NCI-H524 (cell line): ENCODE measurements at places on chromosomes 7 and 10.

DNA sequence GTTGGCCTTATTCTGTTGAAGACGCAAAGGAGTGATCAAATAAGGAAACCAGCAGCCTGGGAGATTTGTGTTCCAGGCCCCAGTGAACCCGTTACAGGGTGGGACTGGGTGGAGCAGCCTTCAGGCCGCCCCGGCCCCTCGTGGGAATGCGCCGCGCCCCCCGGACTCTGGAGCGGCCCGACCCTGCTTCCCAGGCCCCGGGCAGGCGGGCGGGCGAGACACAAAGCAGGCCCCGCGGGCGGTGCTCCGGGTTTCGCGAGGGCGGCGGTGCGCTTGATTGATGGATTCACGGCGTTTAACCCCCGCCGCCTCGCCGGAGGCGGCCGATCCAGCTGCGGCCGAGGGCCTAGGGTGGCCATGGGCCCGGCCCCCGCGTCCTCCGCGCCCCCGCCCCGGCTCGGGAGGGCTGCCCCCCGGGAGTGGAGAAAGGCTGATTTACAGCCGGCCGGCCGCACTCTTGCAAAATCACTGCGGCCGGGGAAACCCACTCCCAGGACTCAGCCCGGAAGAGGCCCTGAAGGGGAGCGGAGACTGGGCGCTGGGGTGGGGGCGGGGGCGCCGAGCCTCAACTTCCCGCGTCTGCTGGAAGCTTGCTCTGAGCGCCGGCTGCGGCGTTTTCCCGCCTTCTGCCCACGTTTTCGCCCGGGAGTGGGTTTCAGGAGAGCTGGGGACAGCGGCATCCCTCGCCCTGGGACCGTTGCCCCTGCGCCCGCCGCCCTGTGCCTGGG lies 299.6 kb upstream of the NFE2L3 start:
- no peak for DNase-seq

DNA sequence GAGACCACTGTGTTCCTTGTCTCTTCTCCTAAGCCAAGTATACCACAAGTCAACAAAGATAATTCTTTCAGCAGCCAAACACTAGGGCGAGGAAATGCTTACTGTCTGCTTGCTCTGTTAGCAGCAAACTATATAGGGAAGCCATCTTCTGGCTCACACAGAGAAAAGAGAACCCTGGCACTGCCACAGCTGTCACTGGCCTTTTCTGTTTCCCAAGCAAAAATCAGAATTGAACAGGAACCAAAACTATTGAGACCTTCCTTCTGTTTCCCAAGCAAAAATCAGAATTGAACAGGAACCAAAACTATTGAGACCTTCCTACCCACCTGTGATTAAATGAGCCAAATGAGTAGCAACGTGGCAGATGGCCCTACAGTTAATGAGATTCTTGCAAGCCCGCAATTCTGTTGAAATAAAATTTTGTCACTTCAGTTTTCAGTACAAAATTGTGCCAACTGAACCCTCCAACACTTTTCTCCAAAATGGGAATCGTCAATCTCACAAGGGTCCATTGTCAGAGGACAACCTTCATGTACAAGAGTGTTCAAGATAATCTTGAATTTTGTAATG lies 54.5 kb downstream of the LRRTM3 start:
- no peak for DNase-seq

DNA sequence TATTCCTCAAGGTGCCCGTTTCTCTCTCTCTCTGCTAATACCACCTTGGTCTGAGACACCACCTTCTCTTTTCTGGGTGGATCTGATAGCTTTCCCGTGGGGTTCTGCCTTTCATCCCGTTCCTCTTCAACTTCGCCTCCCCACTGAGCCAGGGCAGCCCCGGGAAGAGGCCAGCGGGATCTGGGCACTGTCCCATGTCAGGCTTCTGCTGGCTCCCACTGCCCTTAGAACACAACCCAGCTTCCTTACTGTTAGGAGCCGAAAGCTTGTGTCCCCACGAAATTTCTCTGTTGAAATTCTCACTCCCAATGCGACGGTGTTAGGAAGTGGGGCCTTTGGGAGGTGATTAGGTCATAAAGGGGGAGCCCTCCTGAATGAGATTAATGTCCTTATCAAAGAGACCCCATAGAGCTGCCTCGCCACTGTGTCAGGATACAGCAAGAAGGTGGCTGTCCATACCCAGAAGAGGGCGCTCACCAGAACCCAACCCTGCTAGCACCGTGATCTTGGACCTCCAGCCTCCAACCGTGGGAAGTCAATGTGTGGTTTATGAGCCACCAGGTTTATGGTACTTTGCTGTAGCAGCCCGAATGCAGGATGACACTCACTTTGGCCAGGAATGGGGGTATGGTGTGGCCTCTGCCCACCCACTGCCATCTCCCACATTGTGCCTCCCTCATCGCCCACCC lies 79.2 kb downstream of the CAMK1D start:
- DNase-seq, result no peak

- DNase-seq, result no peak
Measured at GRCh38 chr10:88670497-88670896, 6.3 kb downstream of the LIPF start.

DNA sequence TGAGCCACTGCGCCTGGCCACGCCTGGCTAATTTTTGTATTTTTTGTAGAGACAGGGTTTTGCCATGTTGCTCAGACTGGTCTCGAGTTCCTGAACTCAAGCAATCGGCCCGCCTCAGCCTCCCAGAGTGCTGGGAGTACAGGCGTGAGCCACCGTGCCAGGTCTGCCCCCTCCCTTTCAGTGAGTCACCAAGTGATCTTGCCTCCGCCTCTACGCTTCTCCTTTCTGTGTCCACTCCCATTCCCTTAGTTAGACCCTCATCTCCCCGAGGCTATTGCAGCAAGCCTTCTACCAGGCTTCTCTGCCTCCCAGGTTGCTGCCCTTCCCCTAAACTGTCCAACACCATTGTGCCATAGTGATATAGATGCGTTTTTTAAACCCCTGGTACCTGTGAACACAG lies 32.9 kb downstream of the CDC123 start:
- no peak for DNase-seq

- no peak for DNase-seq
Measured at GRCh38 chr10:92081641-92082040, 158.1 kb downstream of the BTAF1 start.

DNA sequence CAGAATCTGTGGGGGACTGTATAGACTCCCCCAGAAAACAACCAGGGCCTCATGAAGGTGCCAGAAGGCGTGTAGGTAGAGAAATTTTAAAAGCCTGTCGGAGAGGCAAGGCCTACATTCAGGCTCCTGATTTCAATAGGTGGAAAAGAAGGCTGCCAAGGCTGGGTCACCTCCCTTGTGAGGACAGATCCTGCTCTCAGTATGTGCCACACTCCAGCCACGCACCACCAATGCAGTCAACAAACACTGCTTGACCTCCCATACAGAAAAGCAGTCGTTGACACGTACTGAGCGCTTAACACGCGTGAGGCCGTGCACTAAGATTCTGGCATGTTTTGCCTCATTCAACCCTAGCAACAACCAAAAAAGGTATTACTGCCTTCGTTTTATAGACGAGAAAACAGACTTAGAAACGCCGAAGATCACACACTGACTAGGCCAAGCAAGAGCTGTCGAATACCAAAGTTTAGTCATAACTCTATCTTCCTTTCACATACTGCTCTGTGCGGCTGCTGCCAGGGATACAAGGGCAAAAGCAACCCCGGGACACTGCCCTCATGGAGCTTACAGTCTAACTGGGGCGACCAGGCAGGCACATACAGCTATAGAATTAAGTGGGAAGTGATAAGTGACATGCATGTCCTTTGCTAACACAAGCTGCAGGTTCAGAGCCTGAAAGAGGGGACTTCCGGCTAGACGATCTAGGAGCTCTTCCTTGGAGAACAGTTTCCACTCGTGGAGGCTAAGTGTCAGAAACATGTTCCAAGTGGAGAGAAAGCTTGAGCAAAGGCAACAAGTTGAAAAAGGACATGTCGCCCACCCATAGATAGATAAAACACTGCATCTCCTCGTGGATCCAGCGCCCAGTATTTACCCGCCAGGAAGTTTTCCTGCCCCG lies 797 bp upstream of the NKX2-3 start:
- DNase-seq, result no peak

GRCh38 chr7:137953665-137954470 lies 48.0 kb downstream of the CREB3L2 start:
- peak; percentile 49 for DNase-seq

DNA sequence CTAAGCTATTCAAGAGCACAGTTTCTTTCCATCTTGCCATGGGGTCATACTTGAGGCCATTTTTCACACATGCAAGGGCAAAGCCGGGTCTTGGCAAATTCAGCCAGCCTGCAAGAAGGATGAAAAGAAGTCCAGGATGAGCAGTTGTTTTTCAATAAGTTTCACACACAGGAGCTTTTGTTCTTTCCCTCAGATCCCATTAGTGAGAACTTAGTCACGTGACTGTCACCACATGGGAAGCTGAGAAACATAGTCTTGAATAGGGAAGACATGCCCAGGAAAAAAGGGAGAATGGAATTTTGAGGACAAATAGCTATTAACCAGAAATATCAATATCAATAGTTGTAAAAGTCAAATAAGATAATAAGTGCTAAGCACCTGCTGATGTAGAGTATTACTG lies 137.7 kb downstream of the AHR start:
- DNase-seq, result no peak

GRCh38 chr7:149832332-149833041 lies 5.7 kb upstream of the ZNF862 start:
- no peak for DNase-seq

DNA sequence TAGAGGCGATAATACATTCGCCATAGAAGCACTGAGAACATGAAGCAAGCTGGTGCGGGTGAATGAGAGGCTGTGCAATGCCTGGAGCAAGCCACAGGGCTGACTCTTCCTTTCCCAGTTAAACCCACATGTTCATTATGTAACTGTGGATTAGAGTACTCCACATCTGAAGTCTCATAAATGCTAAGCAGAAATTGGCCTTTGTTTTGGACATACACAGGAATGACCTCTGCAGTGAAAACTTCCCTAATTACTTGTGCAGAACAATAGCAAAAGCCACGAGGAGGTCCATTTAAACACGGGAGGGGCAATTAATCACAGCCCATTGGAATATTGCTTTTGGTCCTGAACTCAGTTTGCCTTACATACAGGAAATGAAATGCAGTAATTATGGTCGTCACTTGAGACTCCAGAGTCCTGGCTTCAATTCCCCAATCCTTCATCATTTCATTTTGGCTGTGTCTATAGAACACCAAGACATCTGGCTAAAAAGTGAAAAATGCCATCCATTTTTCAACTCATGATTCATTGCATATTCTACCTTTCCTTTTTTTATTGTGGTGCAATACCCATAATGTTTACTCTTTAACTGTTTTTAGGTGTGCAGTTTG lies 78.7 kb upstream of the CXCL12 start:
- no peak for DNase-seq

DNA sequence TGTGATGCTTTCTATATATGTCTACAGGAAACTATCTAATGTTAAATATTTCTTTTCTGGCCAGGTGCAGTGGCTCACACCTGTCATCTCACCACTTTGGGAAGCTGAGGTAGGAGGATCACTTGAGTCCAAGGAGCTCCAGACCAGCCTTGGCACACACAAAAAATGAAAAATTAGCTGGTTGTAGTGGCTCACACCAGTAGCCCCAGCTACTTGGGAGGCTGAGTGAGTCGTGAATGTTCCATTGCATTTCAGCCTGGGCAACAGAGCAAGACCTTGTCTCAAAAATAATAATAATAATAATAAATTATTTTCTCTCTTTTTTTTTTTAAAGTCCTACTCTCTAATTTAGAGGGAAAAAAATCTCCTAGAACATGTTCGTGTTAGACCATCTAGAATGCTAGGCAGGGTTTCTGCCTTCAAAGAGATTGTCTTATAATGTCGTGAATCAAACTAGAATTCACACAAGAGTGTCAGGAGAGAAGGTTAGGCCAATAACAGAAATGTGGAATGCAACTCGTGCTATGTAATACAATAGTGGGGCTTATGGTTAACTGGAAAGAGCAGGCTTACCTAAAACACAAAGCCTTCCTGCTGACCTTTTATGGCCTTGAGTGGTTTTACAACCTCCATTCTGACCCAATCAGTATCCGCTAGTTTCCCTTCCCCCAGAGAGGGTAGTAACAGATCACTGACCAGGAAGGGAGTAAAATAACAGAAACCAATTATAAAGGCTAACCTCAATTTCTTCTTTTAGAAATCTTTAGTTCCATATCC lies 46.3 kb downstream of the MYOF start:
- no peak for DNase-seq

- DNase-seq, result no peak
Measured at GRCh38 chr7:131945957-131946544, 389.6 kb upstream of the PODXL start.

- DNase-seq, result no peak
Measured at GRCh38 chr10:26217396-26218086, 967 bp downstream of the GAD2 start.
